CD4-positive, alpha-beta T cell treated with Interferon alpha-2 for 1 hour (primary cell): ENCODE measurements at places on chromosomes 13 and 19.

DNA sequence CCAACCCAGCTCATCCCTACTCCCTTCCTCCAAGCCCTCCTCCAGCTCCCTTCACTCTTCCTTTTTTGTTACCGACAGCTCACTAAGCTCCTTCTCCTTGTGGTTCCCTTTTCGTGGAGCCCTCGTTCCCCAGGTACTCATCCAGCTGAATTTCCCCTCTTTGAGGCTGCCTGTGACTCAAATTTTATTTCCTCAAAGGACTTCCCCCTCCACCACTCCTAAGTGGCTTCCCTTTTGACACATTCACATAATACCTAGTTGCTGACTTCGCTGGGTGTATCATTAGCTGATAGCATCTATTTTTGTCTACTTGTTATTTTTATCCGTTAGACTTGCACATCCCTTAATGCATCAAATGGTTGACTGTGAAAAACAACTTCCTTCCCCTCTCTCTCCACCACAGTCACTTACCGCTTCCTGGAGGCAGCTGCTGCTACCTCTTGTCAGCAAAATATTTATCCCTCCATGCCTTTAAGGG, 14.5 kb downstream of the FFAR2 start:
- DNase-seq, result peak; percentile 83

GRCh38 chr19:42113641-42114348, 18.5 kb downstream of the POU2F2 start:
- DNase-seq, result peak; percentile 58

DNA sequence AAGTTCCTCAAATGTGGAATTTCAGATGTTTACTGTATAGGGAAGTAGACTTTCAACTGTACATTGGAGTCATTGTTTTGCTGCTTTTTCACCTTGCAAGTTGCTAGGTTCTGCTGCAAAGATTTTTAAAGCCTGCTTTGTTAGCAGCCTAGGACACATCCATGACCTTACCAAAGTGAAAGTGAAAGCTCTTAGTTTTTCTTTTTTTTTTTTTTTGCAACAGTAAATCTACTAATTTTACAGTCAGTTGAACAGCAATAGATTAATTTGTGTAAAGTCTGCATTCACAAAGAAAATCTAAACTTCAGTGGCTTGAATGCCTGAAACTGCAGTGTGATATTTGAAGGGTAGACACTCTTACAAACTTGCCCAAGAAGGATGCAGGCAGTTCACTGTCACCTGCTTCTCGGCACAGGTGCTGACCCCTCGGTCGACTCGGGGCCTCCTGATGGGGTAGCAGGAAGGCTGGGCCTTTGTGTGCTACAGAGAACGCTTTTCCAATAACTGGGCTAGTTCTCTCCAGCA, 5.0 kb upstream of the MTIF3 start:
- DNase-seq, result no peak

DNA sequence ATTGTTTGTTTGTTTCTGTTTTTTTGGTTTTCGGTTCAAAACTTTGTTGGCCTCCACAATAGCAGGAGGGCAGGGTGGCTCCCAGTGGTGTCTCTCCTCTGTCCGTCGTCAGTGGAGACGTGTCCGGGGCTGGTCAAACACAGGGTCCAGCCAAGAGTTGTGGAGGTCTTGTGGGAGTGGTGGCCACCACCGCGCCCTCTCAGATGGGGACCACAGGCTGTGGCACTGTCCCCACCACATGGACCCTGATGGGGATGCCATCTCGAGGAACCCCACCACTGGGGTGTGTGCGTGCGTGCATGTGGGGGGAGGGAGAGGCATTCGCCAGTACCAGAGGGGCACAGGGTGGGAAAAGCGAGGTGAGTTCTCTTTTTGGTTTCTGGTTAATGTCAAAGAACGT, 13.8 kb downstream of the ZNF574 start:
- DNase-seq, result no peak

DNA sequence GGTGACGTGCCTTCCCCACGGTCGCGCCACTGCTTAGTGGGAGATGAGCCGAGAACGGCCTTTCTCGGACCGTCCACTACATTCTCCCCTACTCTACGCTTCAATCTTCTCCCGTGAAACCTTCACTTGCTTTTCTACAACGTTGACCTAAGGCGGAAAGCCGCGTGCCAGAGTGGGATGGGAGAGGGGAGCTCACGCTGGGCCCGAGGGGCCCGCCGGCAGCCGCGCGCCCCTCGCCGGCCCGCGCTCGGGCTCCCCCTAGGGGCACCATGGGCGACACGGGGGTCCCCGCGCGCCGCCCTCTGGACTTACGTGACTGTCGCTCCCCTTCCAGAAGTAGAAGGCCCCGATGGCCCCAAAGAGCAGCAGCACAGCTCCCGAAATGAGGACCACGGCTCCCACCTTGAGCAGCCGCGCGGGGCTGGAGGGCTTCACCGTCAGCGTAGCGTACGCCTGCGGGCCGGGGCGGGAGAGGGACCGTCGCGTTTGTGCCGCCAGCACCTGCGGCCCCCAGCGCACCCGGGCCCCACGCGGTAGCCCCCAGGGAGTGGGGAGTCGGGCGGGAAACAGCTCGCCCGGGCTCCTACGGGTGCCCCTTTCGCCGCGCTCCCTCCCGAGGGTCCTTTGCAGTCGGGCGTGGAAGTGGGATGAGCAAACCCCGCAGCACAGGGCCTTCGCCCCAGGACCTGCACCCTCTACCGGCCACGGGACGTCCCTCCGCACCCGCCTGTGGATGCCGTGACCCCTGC, 727 bp downstream of the CNMD start:
- peak; percentile 9 for DNase-seq

DNA sequence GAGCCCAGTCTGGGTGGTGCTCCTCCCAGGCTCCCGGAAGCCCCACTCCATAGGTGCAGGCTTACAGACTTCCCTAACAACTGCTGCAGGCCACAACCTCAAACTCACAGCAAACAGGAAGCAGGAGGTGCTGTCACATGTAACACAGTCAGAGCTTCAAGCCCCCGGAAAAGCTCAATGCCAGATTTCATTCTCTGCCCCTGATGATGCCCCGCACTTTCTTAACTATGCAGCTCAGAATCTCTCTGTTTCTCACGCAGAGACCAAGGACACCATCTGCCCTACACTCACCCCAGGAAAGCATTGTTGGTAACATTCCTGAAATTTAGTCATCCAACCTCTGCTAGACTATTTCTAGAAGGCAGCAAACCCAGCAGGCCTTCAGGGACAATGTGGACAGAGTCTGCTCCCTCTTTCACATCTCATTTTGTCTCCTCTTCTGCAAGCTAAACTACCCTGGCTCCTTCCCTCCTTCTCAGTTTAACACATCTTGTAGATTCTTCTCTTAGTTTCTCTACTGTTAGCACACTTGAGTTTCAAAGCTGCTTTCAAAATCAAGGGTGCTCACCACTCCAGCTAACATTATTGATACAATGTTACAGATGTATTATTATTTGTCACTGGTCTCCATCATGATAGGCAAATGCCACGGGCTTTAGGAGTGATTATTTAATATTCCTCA, 162.5 kb downstream of the KCTD12 start:
- peak; percentile 11 for DNase-seq

GRCh38 chr19:31319465-31319864, 29.8 kb downstream of the TSHZ3 start:
- no peak for DNase-seq

DNA sequence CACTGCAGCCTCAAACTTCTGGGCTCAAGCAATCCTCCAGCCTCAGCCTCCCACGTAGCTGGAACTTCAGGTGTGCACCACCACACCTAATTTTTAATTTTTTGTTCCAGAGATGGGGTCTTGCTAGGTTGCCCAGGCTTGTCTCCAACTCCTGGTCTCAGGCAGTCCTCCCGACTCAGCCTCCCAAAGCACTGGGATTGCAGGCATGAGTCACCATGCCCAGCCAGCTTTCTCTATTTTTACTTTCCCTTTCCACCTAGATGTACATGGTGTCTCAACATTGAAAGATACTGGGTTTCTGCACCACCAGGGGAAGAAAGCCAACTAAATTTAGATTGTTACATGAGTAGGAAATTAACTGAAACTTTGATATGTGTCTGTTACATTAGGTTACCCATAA, 13.8 kb upstream of the ZNF846 start:
- DNase-seq, result no peak

DNA sequence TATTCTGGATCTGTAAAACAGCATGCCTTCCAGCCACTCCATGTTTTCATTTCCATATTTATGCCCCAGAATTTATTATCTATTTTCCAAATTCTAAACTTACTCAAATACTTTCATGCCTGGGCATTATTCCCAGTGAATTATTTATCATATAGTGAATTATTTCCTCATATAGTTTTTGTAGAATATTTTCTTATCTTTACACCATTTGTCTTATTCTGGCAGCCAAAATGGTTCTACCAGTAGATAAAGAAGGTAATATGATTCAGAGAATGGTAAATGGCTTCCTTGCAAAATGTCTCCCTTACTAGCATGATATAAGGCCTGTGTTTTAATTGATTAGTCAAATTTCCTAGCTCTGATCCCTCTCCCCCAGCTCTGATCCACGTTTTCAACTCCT, 305.8 kb downstream of the SPRY2 start:
- no peak for DNase-seq

DNA sequence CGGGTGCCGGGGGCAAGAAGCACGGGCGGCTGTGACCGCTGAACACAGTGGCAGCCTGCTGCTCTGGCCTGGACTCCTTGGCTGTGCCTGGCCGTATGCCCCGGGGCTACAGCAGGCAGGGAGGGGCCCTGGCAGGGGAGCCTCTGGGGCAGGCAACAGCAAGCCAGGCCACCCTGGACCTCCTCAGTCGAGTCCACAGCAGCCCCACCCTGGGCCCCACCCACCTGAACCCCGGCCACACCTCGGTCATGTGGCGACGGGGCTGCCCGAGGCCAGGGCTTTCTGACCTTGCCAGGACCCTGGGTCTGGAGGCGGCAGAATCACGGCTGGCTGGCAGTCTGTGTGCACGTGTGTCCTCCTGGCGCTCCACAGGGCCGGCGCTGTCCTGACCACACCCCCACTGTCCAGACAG, 8.7 kb downstream of the CILP2 start:
- no peak for DNase-seq

- DNase-seq, result peak; percentile 23
Measured at GRCh38 chr19:18644196-18645034, 7.6 kb downstream of the KLHL26 start.

DNA sequence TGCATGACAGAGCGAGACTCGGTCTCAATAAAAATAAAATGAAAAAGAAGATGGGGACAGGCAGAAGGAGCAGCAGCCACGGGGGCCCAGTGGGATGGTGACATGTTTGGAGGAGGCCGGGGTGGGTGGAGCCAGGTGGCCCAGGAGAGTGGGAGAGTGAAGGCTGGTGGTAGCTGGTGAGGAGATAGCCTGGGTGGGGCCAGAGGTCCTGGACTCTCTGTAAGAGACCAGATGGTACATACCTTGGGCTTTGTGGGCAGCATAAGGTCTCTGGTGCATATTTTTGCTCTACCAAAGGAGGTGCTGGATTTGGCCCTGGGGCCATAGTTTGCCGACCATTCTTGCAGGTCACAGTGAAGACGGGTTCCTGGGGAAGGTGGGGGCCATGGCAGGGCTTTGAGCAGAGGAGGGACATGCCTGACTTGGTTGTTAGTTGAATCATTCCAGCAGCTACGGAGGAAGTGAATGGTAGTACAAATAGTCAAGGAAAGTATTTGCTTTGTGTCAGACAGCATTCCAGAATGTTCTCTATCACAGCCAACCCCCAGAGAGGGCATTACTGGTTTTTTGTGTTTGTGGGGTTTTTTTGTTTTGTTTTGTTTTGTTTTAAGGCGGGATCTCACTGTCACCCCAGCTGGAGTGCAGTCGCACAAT, 69.1 kb downstream of the ARHGEF18 start:
- no peak for DNase-seq

DNA sequence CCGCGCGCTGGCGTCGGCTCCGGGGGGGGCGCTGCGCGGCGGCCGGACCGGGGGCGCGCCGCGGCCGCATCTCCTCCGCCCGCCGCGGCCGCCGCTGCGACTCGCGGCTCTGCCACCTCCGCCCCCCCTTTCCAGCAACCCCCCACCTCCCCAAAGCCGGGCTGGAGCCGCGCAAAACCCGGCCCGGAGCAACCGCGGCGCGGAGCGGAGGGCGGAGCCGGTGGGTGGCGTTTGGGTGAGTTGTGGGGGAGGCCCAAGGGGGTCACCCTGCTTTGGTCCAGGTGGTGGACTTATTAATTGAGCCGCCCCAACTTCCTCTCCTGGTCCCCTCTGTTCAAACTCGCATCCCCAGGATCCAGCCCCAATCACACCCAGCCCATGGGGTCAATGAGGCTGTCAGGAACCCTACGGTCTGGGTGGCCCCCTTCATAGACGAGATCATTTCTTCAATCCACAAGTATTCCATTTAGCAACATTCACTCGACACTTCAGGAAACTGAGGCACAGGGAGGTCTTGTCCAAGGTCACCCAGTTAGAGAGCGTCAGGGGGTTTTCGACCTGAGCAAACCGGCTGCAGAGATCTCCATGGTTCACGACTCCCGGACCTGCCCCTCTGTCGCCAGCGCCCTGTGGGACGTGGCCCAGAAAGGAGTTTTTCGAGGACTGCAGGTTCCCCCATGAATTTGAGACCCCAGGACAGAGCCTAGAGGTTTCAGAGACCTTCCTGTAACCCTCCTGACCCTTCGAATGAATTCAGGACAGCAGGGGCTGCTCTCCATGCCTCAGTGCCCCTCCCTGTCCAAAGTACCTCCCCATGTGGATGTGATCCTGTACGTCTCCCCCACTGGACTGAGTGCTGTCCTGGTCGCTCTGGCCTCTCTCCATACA, 22.4 kb upstream of the SEMA6B start:
- DNase-seq, result no peak

GRCh38 chr19:53333066-53333462, 485 bp upstream of the ZNF845 start:
- DNase-seq, result peak; percentile 37

- peak; percentile 63 for DNase-seq
Measured at GRCh38 chr19:51127755-51128154, 3.0 kb downstream of the SIGLEC9 start.

DNA sequence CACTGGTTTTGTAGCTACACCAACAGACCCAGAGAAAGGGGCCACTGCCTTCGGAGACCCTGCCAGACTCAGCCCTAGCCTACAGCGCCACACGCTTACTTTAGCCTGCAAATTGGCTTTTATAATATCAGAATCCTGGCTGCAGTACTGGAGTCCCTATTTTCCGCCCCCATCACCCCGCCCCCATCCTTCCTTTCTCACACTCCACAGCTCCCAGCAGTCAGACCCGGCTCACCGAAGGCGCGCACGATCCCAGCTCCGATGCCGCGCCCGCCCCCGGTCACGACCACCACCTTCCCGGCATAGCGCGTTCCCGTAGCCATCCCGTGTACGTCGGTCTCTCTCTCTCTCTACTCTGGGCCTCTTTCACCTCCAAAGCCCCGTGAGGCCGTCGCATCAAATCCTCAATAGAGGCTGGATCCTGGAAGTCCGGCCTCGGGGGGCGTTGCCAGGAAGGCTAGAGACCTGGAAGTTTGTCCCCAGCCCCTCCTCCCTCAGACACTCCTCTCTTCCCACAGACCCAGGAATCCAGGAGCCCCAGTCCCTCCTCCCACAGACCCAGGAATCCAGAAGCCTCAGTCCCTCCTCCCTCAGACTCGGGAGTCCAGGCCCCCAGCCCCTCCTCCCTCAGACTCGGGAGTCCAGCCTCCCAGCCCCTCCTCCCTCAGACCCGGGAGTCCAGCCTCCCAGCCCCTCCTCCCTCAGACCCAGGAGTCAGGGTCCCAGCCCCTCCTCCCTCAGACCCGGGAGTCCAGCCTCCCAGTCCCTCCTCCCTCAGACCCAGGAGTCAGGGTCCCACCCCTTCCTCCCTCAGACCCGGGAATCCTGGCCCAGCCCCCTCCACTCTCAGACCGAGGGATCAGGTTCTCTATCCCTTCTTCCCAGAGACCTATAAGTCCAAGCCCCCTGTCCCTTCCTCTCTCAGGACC, at the start of gene HSD17B14:
Gene HSD17B14, minus strand, starts transcription at position 403 of the 929 bp plus-strand sequence. Its CDS starts 80 bp downstream, at position 323.
- no peak for DNase-seq
